Activated naive CD4-positive, alpha-beta T cell treated with anti-CD3 and anti-CD28 coated beads for 36 hours (primary cell): ENCODE measurements at places on chromosomes 6 and 20. TPM values are rescaled to one million over a fixed set of nuclear protein-coding genes. Genes with fewer than 3 reads are reported as not detected.

DNA sequence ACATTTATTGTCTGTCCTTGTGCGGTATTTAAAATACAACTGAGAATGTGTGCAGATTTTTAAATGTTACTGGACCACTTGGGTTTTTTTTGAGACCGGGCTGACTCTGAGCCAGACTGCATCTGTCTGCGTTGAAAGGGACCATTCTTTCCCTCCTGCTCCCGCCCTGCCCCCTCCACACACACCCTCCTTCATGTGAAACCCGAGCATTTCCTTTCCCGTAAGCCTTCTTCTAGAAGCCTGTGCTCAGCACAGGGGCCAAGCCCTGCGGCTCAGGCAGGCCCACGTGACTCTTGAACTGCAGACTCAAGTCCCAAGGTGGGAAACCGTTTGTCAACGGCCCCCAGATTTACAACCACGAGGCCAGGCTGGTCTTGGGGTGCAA, 82.7 kb upstream of the FOXC1 start:
- H3K36me3 ChIP-seq = no peaks in the 10 kb centered on the region
- H3K27ac ChIP-seq = no peak overlapping the region
- peaks cover 3% of the 10 kb centered on the region for H3K27me3 ChIP-seq
- H3K4me3 ChIP-seq = no peak overlapping the region
- H3K4me1 ChIP-seq = peaks cover 38% of the 10 kb centered on the region

The ZKSCAN8 gene
- total RNA-seq = 14.8 TPM

The TPBG gene
- 0.07 TPM for total RNA-seq

The TDP2 gene
- 41.5 TPM for total RNA-seq

The BTBD3 gene
- total RNA-seq = 7.2 TPM

The RIPPLY2 gene
- not detected for total RNA-seq

The PPP1R14C gene
- not detected for total RNA-seq

DNA sequence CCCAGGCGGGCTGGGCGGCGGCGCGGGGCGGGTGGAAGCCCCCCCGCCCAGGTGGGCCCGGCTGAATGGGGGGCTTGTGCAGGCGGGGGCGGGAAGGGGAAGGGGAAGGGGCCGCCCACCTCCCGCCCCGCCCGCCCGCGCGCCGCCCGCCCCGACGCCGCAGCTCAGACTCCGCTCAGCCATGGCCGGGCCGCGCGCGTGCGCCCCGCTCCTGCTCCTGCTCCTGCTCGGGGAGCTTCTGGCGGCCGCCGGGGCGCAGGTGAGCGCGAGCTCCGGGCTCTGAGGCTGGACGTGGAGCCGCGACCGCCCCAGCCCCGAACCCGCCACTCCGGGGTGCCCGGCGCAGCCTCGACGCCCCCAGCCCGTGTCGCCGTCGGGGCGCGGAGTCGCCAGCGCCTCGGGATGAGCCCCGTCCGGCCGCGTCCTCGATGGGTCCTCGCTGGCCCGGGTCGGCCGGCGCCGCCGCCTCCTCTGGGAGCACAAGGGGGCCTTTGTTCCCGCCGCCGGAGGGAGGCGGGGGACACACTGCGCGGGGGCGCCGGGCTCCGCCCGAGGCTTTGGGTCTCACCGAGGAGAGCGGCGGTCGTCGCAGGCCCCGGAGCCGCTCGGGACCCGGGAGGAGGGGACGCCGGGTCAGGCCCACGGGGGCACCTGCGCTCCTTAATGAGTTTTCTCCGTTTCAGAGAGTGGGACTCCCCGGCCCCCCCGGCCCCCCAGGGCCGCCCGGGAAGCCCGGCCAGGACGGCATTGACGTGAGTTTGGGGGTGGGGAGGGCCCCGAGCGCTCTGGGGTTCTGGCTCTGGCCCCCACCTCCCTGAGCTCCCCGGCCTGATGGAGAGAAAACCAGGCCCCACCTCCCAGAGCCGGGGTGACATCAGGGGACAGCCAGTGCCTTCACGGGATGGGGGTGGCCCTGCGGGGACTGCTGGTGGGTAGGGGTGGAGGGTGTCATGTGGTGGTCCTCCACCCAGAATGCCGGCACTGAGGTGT, at the start of gene COL9A3:
Gene COL9A3, plus strand, starts transcription at position 167 of the 990 bp plus-strand sequence. Its CDS starts 15 bp downstream, at position 182.
- DNase-seq = no peak
- no peak within 1 kb of the TSS for H3K27ac ChIP-seq
- H3K36me3 ChIP-seq = peaks cover 1% of the 10 kb centered on the region

- H3K27me3 ChIP-seq = peaks cover 2% of the 10 kb centered on the region
- H3K4me3 ChIP-seq = no peak overlapping the region
- H3K27ac ChIP-seq = no peak overlapping the region
These were observed 132.8 kb upstream of the TNFAIP3 start for GRCh38 chr6:137734005-137734874.

GRCh38 chr20:8271727-8272126, 139.7 kb downstream of the PLCB1 start:
- no peak for DNase-seq
- H3K27ac ChIP-seq = no peak overlapping the region
- no peaks in the 10 kb centered on the region for H3K4me1 ChIP-seq
- no peak overlapping the region for H3K4me3 ChIP-seq
- peaks cover 2% of the 10 kb centered on the region for H3K36me3 ChIP-seq
- H3K27me3 ChIP-seq = peaks cover 13% of the 10 kb centered on the region
